HAP-1 (cell line): ENCODE measurements at places on chromosomes 2 and 18.

DNA sequence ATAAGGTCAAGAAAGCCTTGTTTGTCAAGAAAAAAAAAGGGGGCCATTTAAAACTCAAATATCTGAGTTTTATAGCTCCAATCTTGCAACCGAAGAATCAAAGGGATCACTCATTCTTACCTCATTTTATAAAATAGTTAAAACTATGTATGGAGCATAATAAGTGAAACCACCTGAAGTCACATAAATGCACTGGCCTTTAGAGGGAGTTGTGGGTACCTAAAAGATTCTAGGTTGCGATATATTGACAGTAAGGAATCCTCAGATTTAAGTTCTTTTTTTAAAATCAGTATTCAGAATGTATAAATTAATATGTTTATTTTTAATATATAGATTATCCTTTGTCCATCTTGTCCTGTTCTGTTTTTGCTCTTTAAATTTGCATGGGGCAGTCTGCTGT, 3.4 kb downstream of the ARHGAP28 start:
- no peak for DNase-seq

- DNase-seq: no peak
Observed at GRCh38 chr2:233247116-233247515, 4.4 kb upstream of the ATG16L1 start.

GRCh38 chr2:24435391-24436316, 55.4 kb upstream of the NCOA1 start:
- no peak for DNase-seq

GRCh38 chr2:52117299-52117698, 1085.4 kb upstream of the NRXN1 start:
- DNase-seq: no peak

GRCh38 chr2:178910005-178910404, 102.8 kb upstream of the TTN start:
- DNase-seq: no peak

- DNase-seq: no peak
Observed at GRCh38 chr2:71467180-71467815, 13.9 kb downstream of the DYSF start.

GRCh38 chr18:67864677-67865340, 348.3 kb upstream of the DSEL start:
- DNase-seq: no peak

DNA sequence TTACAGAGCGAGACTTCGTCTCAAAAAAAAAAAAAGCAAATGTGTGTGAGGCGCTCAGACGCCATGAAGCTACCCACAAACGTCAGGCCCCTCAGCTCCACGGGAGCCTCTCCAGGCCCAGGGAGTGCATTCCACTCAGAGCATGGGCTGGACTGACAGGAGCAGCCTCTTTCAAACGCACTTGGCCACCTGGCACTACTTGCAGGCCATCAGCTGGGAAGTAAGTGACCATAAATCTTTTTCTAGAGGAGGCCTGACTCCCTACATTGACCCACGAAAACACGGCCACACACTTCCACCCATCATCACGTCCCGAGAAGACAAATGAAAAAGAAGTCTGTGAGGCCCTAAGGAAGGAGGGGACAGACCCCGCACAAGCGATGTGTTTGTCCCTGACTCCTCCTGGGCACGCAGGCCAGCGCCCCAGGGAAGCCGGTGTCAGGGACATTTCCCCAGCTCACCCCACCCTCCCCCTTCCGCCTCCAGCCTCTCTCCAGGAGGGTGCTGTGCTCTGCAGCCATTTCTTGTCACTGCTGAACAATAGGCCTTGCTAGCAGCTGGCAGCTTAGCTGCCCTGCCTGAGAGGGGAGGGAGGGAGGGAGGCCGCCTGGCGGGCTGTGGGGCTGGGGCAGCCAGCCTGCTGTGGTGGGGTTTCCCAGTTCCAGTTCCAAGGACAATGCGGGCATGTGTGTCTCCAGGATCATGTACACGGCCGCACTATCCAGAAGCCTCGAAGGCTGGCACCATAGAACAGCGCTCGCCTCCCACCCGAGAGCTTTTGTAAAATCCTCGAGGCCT, 26.6 kb downstream of the SERTAD2 start:
- DNase-seq: no peak

GRCh38 chr2:26612522-26613240, 28.5 kb downstream of the CIB4 start:
- DNase-seq: no peak
